ENCODE measurements at places on chromosomes 3 and 15.
A peak's percentile ranks its signal among the peaks of the same experiment; 100 is the strongest.

DNA sequence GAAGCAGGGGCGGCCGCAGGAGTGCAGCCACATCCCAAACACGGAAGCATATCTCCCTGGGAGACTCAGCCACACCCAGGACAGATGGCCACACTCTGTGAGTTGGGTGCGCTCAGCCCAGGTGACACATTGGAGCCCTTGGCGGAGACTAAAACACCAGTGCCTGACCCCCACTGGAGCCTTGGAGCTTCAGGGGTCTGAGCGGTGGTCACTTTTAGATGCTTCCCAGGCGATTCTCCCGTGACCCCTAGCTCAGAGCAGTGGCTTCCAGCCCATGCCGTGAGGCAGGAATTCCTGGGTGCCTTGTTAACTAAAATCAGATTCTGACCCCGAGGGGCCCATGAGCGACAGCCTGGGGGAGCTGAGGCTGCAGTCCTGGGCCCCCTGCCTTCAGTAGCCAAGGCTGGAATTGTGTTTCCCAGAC lies 54.5 kb downstream of the PLXNA1 start:
- no peak for DNase-seq

DNA sequence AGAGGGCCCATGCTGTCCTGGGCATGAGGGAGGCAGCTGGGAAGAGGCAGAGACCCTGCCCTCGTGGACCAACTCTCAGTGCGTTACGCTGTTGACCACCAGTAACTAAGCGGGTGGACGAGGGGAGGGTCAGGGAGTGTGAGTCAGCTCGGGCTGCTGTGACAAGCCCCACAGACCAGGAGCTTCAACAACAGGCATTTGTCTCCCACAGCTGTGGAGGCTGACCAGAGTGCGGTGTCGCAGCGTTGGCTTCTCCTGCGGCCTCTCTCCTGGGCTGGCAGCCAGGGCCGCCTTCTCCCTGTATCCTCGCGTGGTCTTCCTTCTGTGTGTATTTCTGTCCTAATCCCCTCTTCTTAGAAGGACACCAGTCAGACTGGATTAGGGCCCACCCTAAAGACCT lies 13.0 kb downstream of the EFCC1 start:
- DNase-seq: no peak

- DNase-seq: no peak
Observed at GRCh38 chr3:47162697-47163168, 1.2 kb downstream of the SETD2 start.

GRCh38 chr3:63067999-63068645 lies 192.9 kb upstream of the CADPS start:
- no peak for DNase-seq

GRCh38 chr3:93991631-93992030 lies 11.7 kb downstream of the ARL13B start:
- DNase-seq: no peak

- no peak for DNase-seq
Observed at GRCh38 chr3:129614435-129614834, 8.0 kb upstream of the PLXND1 start.

- no peak for DNase-seq
Observed at GRCh38 chr3:10563396-10563795, 58.0 kb upstream of the ATP2B2 start.

DNA sequence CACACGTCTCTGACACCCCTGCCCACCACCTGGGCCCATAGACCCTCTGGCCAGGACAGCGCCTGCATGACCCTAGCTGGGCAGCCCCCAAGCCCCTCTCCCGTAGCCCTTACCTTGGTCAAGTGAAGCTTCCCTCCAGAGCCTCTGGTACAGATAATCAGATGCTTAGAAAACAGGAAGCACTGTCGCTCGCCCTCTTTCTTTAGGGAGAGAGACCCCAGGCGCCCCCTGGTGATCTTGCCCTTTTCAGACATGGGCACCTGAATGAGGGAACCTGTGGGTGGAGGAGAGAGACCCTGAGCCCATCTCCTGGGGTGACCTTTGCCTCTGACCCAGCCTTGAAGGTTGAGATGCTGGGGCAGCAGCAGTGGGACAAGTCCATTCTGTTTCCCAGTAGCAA lies 65.4 kb downstream of the RASGRF1 start:
- DNase-seq: no peak

GRCh38 chr3:62248734-62249483 lies 124.4 kb downstream of the FEZF2 start:
- no peak for DNase-seq

GRCh38 chr3:33430061-33430460 lies 10.1 kb downstream of the UBP1 start:
- no peak for DNase-seq

DNA sequence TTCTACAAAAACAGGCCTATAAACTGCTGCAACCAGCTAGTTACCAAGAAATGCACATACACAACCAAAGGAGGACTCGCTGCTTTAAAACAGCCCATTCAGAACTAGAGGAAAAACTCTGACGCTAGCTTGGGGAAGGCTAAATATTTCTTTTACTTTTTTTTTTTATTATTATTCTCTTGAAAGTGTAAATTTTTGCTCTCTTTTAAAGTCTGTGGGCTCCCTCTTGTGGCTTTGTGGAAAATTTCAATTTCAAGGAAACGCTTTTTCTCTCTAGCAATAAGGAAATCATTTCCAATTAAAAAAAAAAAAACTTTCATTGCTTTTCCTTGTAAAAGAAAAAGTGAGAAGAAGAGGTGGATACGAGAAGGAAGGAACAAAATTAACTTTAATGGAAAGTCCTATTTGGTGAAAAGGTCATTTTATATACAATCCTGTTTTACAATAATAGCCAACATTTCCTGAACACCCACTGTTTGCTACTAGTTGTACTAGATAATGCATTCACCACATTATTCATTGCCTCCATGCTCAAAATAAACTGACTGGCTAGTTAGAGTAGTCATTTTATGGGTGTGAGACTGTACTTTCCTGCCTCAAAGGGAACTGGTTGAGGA lies 51.2 kb upstream of the SAMMSON start:
- no peak for DNase-seq

DNA sequence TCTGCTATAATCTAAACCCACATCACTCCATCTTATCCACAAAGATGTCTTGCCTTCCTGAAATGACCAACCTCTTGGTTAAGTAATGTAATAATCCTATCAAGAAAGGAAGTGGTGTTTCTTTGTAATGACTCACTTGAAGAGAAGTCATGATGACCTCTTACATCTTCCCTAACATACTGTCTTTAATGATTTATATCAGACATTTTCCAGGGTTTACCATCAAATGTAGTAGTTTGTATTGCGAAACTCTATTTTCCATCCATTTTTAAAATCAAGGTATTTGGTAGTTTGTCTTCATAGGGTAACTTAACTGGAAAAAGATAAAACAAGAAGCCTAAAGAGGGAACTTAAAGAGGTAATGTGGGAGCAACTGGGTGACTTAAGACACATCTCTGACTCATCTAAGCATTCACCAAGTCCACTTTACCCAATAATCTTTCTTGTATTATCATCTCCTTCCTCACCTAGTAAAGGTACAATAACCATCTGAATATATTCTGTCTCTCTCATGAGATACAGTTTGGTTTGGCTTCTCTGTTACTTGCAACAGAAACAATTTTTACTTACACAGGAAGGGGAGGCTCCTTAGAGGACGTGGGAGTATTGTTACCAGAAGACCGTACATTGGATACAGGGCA lies 5.7 kb upstream of the MAPK6 start:
- DNase-seq: no peak

GRCh38 chr3:188125076-188125475 lies 28.9 kb upstream of the LPP start:
- no peak for DNase-seq

- no peak for DNase-seq
Observed at GRCh38 chr3:48650723-48651122, 12.0 kb downstream of the CELSR3 start.

DNA sequence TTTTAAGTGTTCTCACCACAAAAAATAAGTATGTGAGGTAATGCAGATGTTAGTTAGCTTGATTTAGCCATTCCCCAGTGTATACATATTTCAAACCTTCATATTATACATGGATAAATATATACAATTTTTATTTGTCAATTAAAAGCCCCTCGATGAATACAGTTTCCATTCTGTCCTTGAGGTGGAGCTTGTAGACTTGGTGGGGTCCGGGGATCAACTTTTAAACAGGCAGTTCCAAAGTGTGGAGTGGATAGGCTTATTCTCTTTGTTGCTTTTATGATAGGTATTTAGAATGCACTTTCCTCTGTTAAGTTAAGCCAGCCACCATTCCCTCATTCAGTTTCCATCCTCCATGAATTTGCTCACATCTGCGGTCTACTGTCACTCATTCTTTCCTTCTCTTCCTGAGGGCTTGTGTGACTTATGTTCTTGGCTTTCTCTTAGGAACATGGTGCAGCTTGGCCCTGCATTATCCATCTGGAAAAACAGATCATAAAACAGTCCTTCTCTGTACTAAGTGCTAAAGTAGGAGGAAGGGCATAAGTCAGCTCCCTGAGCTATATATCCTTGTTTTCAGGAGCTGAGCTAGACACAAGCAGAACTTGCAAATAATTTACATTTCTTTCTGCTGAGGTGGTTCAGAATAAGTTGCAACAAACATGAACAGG lies 149.1 kb downstream of the NFKBIZ start:
- DNase-seq: peak; percentile 9

GRCh38 chr15:44738340-44738984 lies 2.1 kb downstream of the TRIM69 start:
- peak; percentile 38 for DNase-seq

GRCh38 chr3:156978481-156978961 lies 152.4 kb downstream of the LEKR1 start:
- no peak for DNase-seq

DNA sequence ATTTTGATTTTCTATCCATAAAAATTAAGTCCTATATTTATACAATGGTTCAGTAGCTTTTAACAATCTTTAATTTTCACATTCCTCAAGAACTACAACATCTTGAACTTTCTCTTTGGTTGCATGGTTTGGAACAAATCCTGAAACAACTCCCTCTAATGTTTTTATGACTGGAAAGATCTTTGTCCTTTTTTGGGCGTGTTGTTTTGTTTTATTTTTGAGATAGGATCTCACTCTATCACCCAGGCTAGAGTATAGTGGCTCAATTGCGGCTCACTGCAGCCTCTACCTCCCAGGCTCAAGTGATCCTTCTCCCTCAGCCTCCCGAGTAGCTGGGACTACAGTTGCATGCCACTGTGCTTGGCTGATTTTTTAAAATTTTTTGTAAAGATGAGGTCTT lies 4.0 kb downstream of the STX19 start:
- DNase-seq: no peak

DNA sequence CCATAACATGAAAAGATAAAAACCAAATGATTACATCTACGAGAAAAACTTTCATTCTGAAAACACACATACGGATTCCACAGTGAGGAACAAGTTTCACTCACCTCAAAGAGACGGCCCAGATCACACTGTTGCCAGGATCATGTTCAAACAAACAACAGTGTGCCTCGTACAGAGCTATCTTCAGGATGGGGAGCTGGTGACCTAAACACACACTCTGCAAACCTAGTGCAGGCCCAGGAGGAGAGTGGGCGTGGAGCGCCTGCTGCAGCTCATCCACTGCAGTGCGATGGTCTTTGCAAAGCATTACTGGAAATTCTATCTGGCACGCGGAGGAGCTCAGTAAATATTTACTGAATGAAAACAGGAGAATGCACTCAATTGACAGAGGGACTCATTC lies 38.5 kb downstream of the TAMM41 start:
- DNase-seq: no peak

- DNase-seq: no peak
Observed at GRCh38 chr15:57352535-57353316, 23.6 kb upstream of the CGNL1 start.

DNA sequence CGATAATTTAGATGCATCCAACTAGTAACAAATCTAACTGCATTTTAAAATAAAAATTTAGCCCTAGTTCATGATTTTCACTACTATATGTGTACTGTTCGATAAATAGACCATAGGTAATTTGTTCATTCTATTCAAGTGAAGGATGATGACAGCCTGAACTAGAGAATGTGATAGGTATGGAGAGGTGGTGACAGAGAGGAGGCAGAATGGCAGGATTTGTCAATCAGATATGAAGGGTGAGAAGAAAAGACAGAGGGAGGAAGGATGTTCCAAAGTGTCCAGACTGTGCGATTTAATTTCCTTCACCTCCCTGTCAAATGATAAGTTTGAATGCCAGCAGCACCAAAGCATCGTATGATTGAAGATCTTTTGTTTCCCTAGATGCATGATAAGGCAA lies 31.6 kb downstream of the BCL2A1 start:
- no peak for DNase-seq

GRCh38 chr3:120795017-120795648 lies 52.6 kb downstream of the GTF2E1 start:
- DNase-seq: peak; percentile 62

DNA sequence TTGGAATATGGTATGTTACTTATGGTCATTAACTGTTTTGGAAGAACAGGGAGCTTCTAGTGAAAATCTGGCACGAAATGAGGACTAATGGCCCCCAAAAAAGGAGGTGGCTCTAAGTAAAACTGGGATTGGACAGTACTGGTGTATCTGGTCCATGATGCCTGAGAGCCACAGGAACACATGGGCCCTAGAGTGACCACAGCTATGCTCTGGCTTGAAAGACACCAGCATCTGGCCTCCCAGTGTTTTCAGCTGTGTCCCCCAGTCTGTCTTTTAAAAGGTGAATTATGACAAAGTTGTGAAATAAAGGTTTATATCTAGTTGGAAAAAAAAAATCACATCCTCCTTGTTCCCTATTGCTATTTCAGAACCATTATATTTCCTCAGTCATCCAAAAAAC lies 64.5 kb downstream of the GSK3B start:
- DNase-seq: no peak

- DNase-seq: peak; percentile 98
Observed at GRCh38 chr3:125322166-125322565, 53.0 kb downstream of the ZNF148 start.

Data from NCI-H1694 (cell line).